Activated CD8-positive, alpha-beta memory T cell treated with anti-CD3 and anti-CD28 coated beads for 1 hour (primary cell): ENCODE measurements at places on chromosomes 16 and 17.
A peak's percentile ranks its signal among the peaks of the same experiment; 100 is the strongest.

GRCh38 chr16:56970934-56971767 lies 9.4 kb downstream of the CETP start:
- no peak for DNase-seq

DNA sequence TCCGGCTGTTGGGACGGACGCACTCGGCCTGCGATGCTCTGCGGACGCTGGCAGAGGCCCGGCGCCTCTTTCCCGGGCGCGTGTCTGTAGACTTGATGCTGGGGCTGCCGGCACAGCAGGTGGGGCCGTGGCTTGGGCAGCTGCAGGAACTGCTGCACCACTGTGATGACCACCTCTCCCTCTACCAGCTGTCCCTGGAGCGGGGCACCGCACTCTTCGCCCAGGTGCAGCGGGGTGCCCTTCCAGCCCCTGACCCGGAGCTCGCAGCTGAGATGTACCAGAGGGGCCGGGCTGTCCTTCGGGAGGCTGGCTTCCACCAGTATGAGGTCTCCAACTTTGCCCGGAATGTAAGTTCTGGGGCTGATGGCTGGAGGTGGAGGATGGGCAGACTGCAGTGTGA lies 3.5 kb downstream of the RSAD1 start:
- DNase-seq: no peak

DNA sequence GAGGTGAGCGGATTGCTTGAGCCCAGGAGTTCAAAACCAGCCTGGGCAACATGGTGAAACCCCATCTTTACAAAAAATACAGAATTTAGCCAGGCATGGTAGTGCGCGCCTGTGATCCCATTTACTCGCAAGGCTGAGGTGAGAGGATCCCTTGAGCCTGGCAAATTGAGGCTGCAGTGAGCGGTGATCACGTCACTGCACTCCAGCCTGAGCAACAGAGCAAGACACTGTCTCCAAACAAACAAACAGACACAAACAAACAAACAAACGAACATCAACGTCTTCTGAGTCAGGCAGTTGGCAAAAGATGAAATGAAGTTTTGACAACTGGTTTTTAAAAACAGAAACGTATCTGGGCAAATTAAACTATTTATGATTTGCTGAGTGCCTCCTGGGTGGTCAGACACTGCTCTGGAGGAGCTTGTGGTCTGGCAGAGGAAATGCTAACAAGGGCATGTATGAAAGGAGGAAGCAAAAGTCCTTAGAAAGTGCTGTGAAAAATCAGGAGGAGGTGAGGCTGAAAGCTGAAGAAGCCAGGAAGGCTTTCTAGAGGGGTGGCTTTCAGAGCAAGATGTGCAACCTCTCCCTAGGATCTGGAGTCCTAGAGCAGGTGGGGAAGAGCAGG lies 10.2 kb upstream of the KRT20 start:
- no peak for DNase-seq

DNA sequence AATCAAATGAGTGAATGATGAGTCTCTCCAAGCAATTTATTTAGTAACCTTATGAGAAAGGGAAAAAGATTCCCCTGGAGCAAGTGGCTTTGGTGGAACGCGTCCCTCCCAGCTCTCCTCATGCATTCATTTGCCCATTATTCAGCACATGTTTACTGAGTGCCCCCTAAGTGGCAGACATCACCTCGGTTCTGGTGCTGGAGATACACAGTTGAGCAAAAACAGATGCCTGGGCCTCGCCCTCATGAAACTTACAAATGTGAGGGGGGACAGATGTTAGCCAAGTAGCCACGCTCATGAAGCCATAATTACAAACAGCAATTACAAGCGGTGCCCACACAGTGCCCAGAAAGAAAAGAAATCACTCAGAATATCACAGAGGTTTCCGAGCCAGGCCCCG lies 45.1 kb upstream of the CIBAR2 start:
- no peak for DNase-seq

GRCh38 chr16:79845033-79845733 lies 244.6 kb upstream of the MAF start:
- DNase-seq: no peak

DNA sequence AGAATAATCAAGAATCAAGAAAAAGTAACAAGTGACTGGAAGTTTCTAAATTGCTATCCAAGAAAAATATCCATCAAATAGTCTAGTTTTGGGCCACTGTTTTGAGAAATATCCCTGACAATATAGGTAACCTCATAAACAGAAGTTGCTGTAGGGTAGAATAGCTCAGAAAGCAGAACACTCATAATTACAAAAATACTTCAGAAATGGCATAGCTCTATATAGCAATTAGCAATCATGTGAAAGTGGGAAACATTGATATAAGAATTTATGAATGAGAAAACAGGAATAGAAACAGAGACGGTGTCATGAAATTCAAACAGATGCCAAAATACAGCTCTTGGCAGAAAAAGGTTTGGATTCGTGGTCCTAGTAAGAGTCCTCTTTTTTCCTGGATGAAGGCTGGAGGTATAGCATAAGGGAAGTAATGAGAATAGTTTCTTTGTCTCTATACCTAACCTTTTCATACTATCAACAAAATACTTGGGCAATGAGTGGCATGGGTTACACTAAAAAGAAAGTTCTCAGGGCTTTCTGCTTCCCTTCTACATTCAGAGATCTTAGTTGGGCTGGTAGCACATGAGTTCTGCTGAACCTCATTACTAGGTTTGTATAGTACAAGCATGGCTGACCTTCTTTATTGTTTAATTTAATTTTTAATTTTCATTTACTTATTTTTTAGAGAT lies 33.5 kb downstream of the SPAG9 start:
- DNase-seq: no peak

DNA sequence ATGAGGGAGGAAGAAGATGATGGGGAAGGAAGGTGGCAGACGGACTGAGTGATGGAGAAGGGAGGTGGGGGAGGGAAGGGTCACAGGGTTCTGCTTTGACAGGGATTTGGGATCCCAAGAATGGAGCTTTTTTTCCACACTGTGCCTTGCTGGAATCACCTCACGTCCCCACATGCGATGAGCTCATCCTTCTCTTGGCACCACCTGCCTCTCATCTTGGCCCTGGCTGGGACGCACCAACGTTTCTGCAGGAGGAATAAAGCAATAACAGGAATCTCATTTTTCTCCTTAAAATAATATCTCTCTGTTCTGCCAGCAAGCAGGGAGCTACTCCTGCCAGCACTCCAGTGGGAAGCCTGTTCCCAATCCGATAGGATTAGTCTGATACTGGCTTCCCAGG lies 47.8 kb downstream of the MEOX1 start:
- DNase-seq: no peak

DNA sequence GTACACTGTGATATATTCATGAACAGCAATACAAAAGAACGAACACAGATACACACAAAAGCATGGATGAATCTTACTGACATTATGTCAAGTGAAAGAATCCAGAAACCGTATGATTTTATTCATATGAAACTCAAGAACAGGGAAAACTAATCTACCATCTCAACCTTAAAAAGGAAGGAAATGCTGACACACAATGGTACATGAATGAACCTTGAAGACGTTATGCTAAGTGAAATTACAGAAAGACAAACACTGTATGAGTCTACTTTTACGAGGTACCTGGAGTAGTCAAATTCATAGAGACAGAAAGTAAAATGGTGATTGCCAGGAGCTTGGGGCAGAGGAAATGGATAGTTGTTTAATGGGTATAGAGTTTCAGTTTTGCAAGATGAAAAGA lies 8.7 kb upstream of the PRKCB start:
- no peak for DNase-seq

GRCh38 chr16:51167170-51167895 lies 16.3 kb upstream of the SALL1 start:
- no peak for DNase-seq

GRCh38 chr16:79897104-79897452 lies 296.5 kb upstream of the MAF start:
- DNase-seq: no peak

GRCh38 chr17:81961521-81962498 lies 823 bp upstream of the NOTUM start:
- DNase-seq: no peak

DNA sequence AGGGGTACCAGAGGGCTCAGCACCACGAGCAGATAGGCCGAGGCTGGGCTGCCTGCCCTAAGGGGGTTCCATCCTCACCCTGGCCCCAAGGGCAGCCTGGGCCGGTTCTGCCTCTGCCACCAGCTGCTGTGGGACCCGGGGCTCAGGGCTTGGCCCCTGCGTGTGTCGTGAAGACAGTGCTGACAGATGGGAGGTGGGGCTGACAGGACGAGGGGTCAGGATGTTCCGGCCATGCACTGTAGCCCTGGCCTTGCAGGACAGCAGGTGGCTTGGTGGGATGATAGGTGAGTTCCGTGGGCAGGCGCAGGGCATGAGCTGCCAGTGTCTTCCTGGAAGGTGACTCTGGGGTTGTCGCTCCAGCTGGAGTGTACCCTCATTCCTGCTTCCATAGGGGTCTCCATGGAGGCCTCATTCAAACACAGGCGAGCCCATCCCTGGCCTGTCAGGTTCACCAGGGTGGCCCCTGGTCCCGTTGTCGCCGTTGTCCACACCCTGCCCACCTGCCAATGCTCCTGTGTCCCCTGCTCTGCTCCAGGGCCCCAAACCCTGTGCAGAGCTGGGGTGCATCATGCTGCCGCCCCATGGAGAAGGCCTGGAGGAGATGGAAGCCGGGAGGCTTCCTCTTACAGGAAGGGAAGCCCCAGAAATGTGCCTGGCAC lies 57.2 kb downstream of the WDR45B start:
- no peak for DNase-seq

GRCh38 chr17:78725448-78726021 lies 56.5 kb downstream of the CYTH1 start:
- DNase-seq: no peak

GRCh38 chr16:3669082-3669481 lies 14.6 kb downstream of the DNASE1 start:
- no peak for DNase-seq

DNA sequence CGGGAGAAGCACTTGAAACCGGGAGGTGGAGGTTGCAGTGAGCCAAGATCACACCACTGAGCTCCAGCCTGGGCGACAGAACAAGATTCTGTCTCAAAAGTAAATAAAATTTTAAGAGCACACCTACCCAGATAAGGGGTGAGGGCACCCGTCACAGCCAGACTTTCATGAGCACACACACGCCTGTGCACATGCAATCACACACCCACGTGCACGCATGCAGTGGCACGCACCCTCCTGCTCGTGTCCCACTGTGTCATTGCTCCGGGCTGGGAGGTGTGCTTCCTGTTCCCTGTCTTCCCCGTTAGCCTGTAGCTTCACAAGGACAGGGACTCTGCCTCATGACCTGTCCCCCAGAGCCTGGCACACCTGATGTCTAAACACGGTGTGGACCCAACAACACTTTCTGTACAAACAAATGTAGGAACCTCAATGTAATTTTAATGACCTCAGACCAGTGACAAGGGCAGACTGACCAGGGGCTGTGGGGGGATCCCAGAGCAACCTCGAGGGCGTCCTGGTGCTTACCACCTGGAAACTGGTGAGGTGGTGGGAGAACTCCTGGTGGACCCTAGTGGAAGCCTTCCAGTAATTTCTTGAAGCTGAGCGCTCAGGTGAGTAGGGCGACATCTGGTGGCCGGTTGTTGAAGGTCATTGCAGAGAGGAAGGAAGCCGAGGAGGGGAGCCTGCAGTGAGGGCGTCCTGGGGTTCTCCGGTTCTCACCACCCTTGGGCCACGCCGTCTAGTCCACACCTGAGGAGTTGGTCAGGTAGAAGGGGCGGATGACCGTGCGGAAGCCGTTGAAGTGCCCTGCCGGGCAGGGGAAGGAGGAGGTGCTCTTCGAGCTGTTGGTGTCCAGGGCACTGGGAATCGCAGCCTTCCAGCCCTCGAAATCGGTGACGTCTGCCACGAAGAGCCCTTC lies 8.6 kb downstream of the LGALS3BP start:
- DNase-seq: peak; percentile 71

- DNase-seq: no peak
These were observed 74.0 kb upstream of the CREBBP start for GRCh38 chr16:3954411-3954921.

DNA sequence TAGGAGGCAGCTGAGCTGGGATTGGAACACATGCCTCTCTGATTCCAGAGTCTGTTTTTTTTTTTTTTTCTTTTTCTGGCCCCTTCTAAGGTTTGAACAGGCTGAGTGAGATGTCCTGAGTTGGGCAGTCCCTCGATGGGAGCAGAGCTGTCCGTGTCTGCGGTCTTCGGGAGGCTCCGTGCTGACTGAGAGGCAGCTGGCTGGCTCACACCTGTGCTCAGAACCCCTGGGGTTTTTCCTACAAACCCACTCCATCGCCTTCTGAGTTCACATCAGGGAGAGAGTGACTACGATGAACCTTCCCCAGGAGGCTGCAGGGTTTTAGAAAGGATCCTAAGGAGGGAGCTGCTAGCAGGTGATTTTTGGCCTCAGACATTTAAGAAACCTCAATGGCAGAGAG lies 92.5 kb downstream of the IRF8 start:
- DNase-seq: no peak

DNA sequence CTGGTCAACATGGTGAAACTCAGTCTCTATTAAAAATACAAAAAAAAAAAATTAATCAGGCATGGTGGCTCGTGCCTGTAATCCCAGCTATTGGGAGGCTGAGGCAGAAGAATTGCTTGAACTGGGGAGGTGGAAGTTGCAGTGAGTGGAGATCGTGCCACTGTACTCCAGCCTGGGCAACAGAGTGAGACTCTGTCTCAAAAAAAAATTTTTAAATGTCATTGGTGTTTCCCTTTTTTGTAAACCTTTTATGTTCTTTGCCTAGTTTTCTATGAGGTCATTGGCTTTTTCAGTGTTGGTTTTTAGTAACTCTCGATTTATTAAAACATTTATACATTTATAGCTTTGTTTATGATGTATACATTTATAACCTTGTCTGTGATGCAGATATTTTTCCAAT lies 18.2 kb downstream of the NLRC5 start:
- DNase-seq: no peak

GRCh38 chr16:88471575-88471974 lies 18.5 kb downstream of the ZFPM1 start:
- no peak for DNase-seq

DNA sequence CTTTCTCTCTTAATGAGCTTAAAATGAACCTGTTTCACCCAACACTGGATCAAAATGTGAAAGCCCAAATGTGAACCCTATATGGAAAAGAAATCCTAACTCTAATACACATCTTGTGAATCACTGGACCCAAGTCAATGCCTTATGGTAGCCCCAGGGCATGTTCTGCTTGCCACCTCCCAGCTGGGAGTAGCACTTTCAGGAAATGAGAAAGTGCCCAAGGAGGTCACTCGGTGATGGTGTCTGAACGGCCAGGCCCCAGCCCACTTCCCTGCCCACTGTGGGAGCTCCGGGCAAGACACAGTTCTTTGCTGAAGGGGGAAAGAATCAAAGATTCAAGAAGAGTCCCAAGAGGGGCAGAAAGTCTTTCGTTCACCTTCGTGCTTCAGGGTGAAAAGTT lies 46.1 kb downstream of the GTF3C1 start:
- no peak for DNase-seq
